ENCODE measurements at places on chromosomes 13 and 19.

DNA sequence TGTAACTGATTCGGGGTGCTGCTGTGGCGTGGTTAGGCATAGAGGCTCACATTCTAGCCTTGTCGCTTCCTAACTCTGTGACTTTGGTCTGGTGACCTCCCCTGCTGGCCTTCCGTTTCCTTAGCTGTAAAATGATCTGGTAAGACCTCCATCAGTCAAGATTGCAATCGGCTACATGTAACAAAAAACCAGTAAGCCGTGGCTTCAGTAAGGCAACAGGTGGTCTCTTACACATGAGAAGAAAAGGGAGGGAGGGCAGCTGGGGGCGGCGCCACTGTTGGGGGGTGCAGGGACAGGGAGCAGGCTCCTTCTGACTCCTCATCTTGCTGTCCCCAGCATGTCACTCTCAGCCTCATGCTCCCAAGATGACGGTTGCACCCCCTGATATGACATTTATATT is 148.0 kb downstream of the SIPA1L3 start:
- no peak for DNase-seq

DNA sequence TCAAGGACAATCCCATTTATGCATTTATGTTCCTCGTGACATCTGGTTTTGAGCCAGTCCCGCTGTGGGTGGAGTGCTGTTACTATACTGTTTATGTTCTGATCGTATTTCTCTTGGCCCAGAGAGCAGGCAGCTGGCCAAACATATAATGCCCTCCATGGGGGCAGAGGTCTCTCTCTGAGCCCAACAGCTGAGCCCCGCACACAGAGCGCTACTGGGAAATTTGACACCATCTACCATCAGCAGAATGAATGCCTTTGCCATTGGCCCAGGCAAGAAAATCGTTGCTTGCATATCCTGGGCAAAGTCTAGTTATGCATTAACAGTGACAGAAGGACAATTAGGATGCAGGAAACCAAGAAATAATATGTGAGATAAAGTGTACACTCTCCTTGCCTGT is 126.8 kb upstream of the CACNA1A start:
- no peak for DNase-seq

GRCh38 chr19:57633832-57634131 is 814 bp downstream of the ZNF211 start:
- DNase-seq, result no peak

DNA sequence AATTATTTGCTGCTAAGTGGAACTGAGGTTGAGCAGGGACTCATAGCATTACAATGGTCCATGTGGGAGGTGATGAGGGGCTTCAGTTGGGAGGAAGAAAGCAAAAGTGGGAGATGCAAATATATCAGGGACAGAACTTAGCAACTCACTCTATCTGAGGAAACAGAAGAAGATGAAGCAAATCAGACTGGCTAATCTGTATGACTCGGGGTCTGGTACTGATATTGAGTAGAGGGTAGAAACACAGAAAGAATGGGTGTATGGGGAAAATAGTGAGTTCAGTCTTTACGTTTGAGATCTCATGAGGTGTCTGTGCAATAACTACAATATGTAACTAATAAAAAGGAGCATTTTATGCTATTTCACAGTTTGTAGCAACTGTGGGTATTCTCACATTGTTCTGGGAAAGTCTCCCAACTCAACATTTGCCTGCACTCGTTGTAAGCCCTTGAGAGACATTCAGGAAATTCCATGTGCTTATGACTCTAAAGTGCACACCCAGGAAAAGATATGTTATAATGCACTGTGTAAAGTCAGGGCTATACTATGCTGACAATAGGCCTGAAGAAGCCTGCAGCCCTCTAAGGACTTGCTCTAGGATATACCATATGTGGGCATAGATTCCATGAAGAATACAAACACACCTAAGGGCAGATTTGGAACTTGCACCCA is 183.5 kb downstream of the SPRY2 start:
- DNase-seq, result no peak

- DNase-seq, result no peak
Observed at GRCh38 chr19:35310811-35311465, 18.0 kb upstream of the CD22 start.

All from GOT3 (cell line).